ENCODE measurements at places on chromosomes 6 and 20.
A peak's percentile ranks its signal among the peaks of the same experiment; 100 is the strongest.

DNA sequence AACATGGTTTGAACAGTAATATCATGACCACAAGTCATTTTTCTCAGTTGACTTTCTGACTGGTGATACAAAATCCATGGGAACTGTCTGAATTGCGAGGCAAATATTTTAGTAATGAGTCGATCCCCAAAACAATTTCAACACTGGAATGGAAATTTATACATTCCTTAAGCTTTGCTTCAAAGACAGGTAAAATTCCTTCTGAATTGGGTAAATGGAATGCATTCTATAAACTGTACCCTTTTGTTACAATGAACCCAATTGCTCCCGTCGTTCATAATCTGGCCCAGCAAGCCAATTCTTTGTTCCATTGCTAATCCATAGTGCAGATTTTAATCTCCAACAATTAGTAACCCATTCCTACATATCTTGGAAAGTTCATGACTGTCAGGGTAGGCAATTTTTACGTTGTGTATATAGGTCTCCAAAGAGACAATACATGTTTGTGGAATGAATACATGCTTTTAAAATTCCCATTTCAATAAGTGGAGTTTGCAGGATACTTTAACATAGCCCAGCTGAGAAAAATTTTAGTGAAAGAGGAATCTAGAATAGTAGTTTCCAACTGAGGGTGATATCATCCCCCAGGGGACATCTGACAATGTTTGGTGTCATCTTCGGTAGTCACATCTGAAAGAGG is 32.7 kb downstream of the CYP24A1 start:
- ATAC-seq: peak; percentile 63

- no peak for ATAC-seq
Observed at GRCh38 chr20:19213946-19214490, 1.6 kb downstream of the SLC24A3 start.

DNA sequence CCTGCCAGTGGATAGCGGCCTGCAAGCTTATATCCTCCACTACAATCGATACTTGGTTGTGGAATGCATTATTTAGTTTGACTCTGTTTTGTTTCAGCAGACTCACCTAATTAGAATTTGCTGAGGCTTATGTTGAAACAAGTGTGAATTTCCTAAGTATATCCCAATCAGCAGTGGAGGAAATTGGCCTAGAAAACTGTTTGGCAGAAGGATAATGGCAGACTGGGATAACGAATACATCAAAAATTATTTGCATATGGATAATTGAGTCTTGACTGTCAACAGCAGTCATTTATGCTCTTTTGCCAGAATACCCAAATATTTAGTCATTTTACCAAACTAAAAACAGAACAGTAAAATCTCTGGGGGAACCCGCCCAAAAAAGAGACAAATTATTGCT is 261.0 kb downstream of the DOK5 start:
- ATAC-seq: no peak

GRCh38 chr6:115610696-115611095 is 450.0 kb downstream of the FRK start:
- no peak for ATAC-seq

- ATAC-seq: no peak
Observed at GRCh38 chr20:37574199-37574890, 46.7 kb upstream of the BLCAP start.

GRCh38 chr6:31734247-31734820 is 2.0 kb downstream of the CLIC1 start:
- ATAC-seq: no peak

DNA sequence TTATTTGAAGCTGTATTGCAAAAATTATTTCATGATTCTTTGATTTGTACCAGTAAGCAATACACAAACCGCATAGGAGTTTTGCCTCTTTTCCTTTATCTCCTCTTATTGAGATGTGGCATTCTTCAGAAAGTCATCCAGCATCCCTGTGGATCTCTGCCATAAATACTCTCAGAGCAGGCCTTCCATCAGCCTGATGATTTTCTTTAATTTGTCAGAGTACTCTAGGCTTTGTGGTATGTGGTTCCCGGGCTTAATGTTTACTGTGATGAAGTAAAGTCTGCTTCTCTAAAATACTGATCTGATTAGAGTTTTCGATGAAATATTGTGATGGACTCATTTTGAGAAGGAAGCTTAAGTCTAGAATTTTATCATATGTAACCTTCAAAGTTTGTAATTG is 31.1 kb upstream of the SLC35D3 start:
- ATAC-seq: peak; percentile 57

- ATAC-seq: no peak
Observed at GRCh38 chr6:164208371-164208770, 793.9 kb downstream of the QKI start.

DNA sequence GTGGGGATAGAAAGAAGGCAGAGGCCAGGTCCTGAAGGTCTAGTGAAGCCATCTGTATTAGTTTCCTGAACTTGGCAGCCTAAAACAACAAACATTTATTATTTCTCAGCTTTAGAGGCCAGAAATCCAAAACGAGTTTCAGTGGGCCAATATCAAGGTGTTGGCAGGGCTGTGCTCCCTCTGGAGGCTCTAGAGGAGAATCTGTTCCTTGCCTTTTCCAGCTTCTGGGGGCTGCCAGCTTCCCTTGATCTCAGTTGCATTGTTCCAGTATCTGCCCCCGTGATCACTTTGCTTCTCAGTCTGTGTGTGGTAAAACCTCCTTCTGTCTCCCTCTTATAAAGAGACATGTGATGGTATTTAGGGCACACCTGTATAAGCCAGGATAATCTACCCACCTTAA is 82.4 kb downstream of the MAFB start:
- ATAC-seq: no peak

DNA sequence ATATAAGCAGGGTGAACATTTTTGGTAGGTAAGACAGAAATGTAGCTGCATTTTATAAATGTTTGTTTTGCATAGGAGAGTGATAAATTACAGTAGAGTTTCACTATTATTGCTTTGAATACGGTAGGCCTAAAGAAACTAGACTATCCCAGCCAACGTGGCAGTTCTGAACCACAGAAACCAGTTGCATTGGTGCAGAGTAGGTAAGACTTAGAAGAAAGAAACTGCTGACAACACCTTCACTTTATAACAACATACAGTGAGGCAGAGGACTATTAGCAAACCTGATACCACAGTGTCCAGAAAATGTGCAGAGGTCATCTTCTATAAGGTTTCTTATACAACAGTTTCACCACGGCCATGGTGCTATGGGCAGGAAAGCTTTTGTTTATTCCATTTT is 566.1 kb downstream of the KIF16B start:
- no peak for ATAC-seq

GRCh38 chr6:20757761-20758160 is 223.5 kb downstream of the CDKAL1 start:
- ATAC-seq: peak; percentile 49

DNA sequence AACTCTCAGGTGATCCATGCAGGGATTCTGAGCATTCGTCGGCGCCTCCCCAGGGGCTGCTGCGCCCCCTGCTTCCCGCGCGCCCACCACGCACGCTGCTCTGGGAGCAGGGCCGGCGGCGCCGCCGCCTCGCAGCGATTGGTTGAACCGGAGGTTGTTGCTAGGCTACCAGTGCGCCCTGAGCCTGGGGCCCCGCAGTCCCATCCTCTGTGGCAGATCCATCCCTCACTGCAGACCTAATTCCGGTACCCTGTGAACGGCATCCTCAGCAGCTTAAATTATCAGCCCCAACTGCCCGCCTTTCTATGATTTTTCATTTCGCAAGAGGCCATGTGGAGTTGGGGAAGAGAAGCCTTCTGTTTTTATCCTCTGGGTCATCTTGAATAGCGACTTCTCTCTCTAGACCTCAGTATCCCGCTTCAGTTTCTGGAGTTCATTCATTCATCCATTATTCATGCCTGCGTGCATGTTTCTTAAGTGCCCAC is 15.4 kb downstream of the PNPLA1 start:
- peak; percentile 33 for ATAC-seq

- ATAC-seq: no peak
Observed at GRCh38 chr6:142874676-142875075, 70.3 kb downstream of the HIVEP2 start.

Data from SK-N-SH treated with all-trans-retinoic acid at 6 μM for 48 hours (cell line).